K562 (cell line): ENCODE measurements at places on chromosomes 7 and 10.

GRCh38 chr10:42149027-42149700 lies 489.2 kb downstream of the ZNF33B start:
- DNase-seq: no peak

DNA sequence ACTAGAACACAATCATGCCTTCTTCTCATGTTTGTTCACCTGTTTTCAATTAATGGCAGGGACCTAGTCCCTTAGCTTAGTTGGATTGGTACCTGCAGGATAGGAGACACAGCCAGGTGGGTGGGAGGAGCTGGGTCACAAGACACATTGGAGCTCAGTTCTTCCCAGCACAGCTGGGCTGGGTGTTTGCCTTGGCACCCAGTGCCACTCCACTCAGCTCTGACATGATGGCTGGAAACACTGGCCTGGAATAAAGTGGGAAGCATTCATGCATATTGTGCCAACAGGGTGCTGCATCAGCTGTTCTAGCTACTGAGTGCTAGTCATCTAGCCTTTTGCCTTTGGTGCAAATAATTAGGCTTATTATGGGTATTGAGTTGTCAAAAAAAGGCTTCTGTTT lies 226.1 kb downstream of the PTEN start:
- DNase-seq: no peak

DNA sequence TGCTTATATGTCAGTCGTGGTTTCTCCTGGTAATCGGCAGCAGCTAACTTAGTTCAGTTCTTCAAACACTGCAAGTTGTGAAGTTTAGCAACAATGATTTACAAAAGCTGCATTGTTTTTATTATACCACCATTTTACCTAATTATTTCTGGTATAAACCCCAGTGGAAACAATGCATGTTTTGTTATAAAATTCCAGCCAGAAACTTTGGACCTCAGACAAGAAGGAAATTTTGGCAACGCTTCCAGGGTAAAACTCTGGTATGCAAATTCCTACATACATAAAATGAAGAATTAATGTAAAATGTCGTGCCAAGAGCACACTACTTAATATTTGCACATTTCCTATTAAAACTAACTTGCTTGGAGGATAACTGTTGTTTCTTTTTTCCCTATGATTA lies 277.4 kb upstream of the LYZL1 start:
- DNase-seq: no peak

GRCh38 chr10:88996927-88997326 lies 6.3 kb downstream of the FAS start:
- DNase-seq: no peak

DNA sequence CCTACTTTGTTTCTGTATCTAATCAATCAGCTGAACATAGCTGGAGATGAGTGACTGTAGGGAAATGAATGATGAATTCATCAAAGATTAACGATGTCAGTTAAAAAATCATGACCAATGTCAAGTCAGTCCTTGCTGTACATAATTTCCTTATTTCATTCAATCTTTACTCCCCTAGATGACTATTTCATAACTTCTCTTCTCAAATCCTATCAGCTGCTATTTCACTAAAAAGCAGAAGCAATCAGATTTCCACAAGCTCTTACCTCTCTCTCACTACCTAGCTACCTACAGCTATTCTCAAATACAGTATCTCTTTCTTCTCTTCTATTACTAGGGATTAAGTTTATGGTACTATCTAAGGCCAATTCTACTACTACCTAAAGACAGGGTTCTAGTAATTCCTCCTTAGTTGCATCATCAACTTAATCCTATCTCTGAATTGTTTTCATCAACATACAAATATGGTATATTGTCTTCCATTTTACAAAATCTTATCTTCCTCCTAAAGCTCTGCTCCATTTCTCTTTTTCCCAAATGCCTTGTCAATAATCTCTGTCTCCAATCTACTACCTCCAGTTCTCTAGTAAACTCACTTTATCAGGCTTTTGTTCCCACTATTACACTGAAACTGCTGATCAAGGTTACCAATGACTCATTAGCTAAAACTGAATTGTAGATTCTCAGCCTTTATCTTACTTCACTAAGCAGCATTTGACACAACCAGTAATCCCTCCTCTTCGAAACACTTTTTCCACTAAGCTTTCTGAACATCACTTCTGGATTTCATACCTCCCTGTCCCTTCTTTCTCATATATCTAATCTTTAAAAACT lies 28.4 kb downstream of the JMJD1C start:
- DNase-seq: no peak

DNA sequence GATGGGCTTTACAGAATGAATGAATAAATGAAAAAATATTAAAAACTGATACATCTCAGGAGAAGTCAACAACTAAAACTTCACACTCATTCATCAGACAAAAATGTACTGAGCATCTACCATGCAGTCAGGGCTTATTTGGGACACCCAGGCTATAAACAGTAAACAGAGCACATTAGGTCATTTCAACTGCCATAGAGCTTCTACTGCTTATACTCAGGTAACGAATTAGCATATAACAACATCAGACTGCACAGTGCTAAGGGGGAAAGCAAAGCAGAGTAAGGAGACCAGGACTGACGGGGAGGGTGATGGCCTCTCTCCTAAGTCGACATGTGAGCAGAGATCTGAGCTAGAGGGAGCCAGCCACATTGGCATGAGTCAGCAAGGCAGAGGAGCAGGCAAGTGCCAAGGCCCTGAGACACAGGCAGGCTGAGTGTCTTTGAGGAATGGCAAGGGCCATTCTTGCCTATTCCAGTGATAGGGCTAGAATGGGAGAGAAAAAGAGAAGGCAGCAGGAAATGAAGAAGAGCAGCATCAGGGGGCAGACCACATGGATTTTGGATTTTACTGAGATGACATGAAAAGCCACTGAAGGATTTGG lies 528.9 kb downstream of the PARD3 start:
- DNase-seq: no peak

- no peak for DNase-seq
These were observed 234.4 kb downstream of the ANK3 start for GRCh38 chr10:60155099-60155877.

- no peak for DNase-seq
These were observed 202.9 kb downstream of the TRIL start for GRCh38 chr7:28755255-28755654.

DNA sequence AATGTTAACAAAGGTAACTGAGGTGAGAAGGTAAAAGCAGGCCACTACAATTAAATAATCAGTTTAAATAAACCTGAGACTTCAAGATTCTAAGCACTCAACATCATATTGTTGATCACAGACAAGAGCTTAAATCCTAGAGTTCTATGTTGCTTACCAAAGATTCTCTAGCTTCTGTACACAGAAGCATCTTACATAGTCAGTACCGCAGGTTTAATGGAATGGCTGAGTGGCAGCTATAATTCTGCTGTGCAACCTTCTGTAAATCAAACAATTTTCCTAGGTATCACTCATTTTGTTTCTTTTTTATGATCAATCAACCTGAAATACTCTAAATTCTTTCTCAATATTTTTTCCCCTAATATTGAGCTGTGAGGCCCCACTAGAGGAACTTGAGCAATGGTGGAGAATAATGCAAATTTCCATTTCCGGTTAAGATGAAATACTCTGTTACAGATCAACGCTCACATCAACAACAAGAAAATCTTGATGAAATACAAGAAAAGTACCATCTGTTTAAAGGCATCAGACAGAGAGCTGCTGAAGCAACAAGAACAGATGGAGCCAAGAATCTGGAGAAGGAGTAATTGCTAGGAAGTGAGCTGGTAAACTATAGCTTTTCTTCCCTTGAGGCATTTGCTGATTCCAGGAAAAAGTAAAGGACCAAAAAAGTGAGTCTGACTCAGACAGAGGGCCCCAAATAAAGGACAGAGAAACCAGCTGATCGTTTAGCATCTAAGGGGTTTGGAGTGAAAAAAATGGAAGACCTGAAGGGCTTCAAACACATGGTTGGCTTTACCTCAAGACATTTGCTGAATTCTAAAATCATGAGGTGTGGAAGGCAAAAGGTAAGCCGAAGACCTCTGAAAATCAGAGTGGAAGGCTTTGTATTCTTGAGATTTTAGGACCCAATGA lies 22.6 kb downstream of the PNPLA8 start:
- no peak for DNase-seq

- no peak for DNase-seq
These were observed 97.4 kb upstream of the GPR26 start for GRCh38 chr10:123568751-123569150.

DNA sequence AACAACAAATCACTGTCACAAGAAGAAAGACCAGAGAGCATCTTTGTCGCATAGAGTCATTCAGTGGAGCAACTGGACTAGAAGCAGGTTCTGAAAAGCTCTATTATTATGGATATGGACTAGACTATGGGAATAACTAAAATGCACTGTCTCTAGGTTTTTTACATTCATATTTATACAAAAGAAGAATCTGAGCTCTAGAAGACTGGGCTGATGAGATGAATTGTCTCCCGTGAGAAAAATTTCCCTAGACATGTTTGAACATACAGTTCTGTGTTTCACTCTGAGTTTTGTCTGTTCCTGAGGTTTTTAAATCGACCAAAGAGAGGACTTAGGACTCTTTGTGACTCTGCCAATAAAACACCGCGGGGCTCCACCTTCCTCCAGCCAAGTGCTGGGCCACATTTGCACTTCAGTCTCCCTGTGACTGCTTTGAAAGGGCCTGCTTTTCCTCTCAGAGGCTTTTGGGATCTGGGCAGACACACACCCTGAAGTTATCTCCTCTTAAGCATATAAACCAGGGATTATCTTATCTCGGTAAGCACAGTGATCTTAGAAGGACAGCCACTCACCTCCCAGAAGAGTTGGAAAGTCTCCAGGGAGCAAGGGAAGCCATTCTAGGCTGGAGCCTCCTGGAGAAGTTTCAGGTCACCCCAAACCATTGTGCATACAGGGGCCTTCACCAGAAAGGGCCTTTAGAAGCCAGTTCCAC lies 101.0 kb upstream of the JCAD start:
- peak; percentile 71 for DNase-seq

- DNase-seq: peak; percentile 43
These were observed 1.5 kb downstream of the STX1A start for GRCh38 chr7:73717991-73718405.

- DNase-seq: no peak
These were observed 15.9 kb downstream of the PTPRE start for GRCh38 chr10:127922675-127923366.

GRCh38 chr10:126133906-126134656 lies 237.7 kb downstream of the FANK1 start:
- no peak for DNase-seq

GRCh38 chr10:43273543-43273942 lies 6.7 kb upstream of the RASGEF1A start:
- DNase-seq: no peak

GRCh38 chr7:30983042-30983913 lies 19.5 kb downstream of the GHRHR start:
- DNase-seq: peak; percentile 80

GRCh38 chr7:12549106-12549505 lies 21.4 kb upstream of the SCIN start:
- no peak for DNase-seq

GRCh38 chr10:21278491-21279216 lies 246.8 kb downstream of the SKIDA1 start:
- peak; percentile 77 for DNase-seq

- no peak for DNase-seq
These were observed 1.0 kb downstream of the INMT start for GRCh38 chr7:30752979-30753378.

GRCh38 chr7:72334698-72335097 lies 77.4 kb downstream of the CALN1 start:
- DNase-seq: no peak

GRCh38 chr10:74826142-74827044 lies at the start of gene KAT6B:
KAT6B (plus strand) TSS chr10:74826600; CDS start chr10:74842858, 16,258 bp downstream.
- peak; percentile 100 for DNase-seq

DNA sequence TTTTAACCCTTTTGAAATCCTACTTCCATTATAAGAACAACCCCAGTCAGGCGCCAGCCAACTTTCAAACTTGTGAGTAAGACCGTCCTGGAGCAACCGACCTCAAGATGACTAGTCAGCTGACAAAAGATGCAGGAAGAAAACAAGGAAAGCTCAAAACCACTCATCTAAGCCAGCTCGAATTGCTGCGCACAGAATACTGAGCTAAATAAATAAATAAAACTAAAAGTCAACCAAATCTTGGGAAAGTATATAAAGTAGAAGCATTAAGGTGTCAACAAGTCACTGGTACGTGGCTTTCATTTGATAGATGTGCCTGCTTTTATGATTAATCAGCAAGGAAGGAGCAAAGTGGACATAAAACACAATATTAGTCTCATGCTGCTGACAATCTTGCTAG lies 1269.8 kb downstream of the XPNPEP1 start:
- no peak for DNase-seq

DNA sequence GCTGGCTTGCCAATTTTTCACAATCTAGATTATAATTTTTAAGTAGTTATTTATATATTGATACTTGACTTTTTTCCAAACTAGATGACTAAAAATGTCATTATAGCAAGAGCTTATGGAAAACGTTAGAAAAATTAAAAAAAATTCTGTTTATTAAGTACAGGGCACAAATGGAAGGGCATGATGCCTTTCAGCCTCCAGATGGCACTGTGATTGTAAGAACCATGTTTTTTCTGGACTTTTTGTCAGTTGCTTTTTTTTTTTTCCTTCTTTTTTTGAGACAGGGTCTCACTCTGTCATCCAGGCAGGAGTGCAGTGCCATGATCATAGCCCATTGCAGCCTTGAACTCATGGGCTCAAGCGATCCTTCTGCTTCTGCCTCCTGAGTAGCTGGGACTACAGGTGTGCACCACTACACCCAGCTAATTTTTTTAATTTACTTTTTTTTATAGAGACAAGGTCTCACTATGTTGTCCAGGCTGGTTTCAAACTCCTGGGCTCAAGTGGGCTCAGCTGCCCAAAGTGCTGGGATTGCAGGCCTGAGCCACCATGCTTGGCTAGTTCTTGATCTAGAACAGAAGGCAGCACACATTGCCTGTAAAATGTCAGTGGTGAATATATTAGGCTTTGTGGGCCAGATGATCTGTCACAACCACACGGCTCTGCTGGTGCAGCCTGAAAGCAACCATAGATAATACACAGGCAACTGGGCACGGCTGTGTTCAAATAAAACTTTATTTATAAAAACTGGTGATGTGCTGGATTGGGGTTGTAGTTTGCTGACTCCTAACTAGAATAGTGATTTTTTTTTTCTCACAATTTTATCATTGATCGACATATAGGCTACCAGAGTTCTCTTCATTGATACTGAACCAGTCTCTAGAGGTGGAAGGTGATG lies 27.4 kb downstream of the UCMA start:
- no peak for DNase-seq

DNA sequence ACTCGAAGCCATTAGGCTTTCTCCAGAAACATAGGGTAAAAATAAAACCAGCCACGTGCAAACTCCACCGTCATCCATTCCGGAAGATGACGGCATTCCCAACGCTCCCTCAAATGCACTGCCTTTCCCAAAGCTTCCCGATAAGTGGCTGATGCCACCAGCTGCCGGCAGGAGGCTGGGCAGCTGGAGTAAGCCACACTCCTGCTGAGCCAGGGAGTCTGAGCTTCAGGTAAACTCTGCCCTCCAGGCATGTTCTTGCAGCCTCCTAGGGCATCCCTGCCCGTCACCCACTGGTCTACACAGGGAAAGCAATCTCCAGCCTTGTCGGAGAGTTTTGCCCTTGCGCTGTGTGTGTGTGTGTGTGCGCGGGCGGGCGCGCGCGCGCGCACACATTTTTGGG lies 40.5 kb upstream of the TMEM273 start:
- no peak for DNase-seq
